ENCODE measurements at places on chromosomes 3 and 15.

DNA sequence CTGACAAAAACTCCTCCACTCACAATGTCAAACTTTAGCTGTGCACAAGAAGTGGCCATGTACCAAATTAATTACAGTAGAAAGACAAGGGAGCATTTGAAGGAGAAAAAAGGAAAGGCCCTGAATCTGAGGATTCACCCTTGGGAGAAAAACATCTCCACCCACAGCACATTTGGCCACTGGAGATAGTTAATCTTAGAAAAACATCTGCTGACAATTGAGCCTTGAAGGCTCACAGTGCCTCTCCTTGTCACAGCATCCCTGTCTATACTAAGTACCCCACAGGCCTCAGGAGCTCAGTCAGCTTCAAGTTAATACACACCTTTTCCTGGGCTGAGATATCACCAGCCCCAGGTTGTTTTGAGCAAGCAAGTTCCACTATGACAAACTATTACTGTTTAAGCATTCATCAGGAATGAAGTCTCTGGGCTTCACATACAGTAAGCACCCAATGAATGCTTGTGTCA is 78.1 kb upstream of the SETMAR start:
- no peak for DNase-seq

DNA sequence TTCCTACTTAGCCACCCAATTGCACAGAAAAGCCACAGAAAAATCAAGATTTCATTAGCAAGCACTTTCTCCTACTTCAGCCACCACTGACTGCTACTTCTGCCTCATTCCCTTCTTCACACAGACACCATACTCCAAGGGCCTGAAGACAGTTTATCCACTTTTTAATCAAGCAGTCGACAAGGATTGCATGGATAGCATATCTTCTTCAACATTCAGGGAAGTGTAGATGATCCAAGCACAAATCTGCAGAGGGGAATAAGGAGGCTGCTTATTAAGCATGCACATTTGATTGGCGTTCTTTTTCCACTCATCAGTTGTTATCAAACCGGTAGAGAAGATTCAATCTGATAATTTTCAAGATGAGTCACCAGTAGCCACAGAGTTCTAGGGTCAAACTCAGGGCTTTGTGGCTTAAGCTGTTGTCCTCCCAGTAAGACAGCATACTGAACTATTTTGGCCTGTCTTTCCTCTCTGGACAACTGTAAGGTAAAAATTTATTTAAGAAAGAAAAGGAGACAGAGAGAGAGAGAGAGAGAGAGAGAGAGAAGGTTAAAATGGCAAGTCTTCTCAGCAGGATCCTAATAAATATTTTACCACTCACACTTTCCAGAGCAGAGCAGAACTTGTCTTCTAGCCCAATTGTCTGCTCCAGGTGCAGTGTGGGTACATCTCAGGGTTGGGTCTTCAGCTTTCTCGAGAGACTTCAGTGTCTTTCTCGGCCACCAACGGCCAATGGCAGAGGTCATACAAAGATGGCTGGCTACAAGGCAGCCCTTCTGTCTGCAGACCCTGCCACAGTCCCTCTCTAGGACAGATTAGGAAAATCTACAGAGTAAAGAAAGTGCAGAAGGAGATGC is 80.6 kb upstream of the BHLHE40 start:
- DNase-seq = no peak

DNA sequence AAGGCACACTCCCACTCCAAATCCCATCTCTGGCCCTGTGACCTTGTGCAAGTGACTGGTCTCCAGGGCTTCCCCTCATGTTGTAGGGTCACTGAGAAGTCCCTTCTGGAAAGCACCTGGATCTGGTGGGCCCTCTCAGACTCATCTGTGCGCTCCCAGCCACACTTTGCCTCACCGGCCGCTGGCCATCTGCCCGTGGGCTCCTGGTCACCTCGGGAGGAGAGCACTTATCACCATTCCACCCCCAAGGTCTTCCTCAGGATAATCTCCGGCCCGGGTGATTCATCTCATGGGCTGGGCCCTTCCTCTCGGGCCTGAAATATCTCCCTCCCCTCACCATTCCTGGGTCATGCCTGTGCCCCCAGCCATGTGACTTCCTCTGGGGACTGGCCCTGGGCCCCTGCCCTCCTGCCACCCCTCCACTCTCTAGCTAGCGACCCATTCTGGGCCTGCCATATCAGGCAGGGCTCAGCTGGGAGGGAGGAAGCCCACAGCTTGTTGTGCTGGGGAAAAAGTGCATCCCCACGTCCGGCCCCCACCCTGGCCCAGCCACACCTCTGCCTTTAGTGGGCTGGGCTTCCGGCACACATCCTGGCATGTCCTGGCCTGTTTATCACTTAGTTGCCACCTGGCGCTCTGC is 10.6 kb upstream of the WNT7A start:
- no peak for DNase-seq

- DNase-seq = no peak
These were observed 156.0 kb upstream of the RGMA start for GRCh38 chr15:93244696-93245660.

DNA sequence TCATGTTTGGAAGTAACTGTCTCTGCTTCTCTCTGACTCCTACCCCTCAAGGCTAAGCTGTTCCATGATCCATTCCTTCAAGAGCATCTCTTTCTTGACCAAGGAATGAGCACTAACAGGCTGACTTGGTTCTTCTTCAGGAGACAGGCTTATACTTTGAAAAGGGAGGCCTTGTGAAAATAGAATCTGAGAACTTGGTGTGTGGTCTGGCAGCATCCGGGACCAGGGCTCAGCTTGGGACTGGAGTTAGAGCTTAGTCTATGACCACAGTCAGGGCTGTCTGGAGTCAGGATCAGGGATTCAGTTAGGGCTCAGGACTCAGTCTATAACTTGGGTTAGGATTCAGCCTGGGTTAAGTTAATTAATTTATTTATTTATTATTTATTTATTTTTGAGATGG is 44.9 kb upstream of the SLC6A6 start:
- no peak for DNase-seq

DNA sequence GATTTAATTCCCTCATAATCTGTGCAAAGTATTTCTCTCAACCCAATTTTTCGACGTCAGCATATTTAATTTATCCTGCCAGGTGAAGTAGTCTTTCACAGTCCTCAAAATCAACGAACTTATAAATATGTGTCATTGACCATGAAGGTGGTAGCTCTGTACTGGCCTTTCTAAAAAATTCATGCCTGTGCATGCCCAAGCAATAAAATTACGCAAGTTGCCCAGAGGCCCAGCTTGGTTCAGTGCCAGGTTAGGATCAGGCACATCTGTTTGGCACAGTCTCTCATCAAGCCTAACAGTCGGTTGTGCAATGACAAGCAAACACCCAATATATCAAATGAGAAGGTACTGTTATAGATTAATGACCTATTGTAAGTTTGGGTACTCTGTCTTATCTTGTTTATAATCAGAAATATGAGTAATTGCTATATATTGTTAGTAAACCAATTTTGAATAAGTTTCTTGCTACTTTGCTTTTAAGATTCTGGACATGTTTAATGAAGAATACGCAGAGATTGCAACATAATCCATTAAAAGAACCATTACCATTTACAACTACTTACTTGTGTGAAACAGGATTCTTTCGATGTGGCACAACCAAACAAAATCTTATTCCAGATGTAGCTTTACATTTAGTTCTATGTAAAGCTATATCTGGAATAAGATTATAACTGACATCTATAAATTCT is 159.0 kb upstream of the IL12A start:
- peak; percentile 57 for DNase-seq

- no peak for DNase-seq
These were observed 64.9 kb upstream of the PIK3R4 start for GRCh38 chr3:130811557-130811956.

- DNase-seq = no peak
These were observed 774.7 kb upstream of the NECTIN3 start for GRCh38 chr3:110296885-110297284.
